ENCODE measurements at places on chromosomes 5 and 9.

DNA sequence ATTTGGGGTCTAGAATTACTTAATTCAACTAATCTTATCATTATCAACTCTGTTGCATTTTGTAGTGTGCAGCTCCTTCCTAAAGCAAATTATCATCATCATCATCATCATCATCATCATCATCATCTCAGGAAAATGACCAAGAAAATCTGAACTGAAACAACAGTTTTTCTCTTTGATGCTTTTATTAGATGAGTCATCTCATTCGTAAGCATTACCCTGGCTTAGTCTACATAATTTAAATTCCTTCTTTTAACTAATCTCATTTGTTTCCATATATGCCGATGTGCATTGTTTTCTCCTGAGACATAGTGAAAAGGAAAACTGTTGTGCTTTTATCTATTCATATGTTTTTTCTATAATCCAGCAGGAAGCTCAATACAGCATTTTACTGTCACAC is 173.0 kb upstream of the PDE4D start:
- DNase-seq, result no peak

- DNase-seq, result no peak
These were observed 637 bp downstream of the CBY3 start for GRCh38 chr5:179680014-179680779.

DNA sequence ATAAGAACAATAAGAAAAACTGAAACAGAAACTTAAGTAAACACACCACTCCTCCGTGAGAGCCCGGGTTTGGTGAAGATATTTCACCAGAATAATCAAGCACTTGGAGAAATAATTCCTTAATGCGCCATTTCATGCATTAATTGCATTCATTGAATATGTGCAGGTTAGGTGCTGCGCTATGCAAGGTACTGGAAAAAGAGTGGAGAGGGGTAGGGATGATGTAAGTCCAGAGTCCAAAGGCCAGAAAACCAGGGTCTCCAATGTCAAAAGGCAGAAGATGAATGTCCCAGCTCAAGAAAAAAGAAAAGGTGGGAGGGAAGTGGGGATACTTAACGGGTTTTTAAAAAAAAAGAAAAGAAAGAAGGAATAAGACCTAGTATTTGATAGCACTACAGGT is 669 bp upstream of the ZFP37 start:
- no peak for DNase-seq

GRCh38 chr5:132607095-132607494 is 50.3 kb downstream of the RAD50 start:
- no peak for DNase-seq

DNA sequence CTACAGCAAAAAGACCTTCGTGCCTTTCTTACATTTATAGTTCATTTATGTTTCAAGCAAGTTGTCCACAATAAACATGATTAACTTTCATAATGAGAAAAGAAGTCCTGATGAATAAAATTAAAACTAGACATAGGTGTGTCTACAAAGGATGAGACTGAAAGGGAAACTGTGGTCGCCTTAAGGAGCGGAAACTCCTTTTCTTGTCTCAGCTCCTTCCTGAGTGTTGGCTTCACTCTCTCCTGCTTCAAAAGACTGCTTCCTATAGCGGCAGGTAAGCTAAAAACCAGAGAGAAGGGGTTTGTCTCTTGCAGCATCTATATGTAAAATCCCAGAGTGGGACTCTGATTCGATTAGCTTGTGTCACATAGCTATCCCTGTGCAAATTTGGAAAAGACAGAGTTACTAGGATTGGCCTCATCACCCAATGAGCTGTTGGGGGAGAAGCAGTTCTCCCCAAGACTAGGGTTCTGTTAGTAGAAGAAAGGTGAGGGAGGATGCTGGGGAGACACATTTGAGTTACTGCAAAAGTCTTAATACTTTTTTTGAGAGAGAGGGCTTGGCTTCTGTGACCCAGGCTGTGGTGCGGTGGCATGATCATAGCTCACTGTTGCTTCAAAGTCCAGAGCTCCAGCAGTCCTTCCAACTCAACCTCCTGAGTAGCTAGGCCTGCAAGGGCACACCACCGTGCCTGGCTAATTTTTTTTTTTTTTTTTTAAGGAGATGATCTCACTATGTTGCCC is 16.8 kb upstream of the CTSL start:
- no peak for DNase-seq

DNA sequence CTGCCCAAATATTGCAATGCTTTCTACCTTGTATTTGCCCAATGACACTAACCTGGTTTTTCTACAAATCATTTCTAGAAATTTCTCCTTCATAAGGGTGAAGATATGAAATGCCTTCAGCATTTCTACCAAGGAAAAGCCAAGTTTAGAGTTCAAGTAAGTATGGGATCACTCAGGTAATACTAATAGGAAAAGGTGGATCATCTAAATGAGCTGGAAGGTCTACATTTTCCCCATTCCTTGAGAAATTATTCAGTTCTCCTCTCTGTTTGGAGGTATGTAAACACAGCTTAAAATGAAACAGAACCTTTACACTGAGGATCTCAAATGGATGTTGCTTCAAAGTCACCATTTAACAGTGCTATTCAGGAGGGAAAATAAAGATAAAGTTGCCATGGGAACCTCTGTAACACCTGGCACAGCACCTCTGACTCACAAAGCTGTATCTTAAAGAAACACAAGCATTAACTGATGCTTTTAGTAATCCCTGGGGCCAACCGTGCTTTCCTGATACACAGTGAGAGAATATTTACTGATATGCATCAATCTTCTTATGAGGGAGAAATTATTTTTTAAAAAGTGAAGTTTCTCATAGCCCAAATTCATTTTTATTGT is 161.3 kb downstream of the DRD1 start:
- DNase-seq, result no peak

- DNase-seq, result no peak
These were observed 142.3 kb downstream of the SMARCA2 start for GRCh38 chr9:2157277-2158110.

DNA sequence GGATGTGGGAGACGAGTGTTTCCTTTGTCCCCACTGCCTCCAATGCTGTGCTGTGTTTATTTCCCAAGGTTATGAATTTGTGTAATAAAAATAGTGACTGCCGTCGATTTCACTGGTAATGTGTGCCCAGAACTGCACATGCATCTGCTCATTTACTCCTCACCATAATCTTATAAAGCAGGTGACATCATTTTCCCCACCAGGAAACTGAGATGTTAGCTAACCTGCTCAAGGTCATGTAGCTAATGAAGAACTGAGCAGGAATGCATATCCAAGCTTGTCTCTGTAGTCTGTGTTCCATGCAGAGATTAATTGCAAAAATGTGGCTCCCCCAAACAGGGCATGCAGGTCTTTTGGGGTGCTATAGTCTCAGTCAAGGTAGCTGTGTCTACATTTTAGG is 224.4 kb downstream of the TENT4A start:
- no peak for DNase-seq

DNA sequence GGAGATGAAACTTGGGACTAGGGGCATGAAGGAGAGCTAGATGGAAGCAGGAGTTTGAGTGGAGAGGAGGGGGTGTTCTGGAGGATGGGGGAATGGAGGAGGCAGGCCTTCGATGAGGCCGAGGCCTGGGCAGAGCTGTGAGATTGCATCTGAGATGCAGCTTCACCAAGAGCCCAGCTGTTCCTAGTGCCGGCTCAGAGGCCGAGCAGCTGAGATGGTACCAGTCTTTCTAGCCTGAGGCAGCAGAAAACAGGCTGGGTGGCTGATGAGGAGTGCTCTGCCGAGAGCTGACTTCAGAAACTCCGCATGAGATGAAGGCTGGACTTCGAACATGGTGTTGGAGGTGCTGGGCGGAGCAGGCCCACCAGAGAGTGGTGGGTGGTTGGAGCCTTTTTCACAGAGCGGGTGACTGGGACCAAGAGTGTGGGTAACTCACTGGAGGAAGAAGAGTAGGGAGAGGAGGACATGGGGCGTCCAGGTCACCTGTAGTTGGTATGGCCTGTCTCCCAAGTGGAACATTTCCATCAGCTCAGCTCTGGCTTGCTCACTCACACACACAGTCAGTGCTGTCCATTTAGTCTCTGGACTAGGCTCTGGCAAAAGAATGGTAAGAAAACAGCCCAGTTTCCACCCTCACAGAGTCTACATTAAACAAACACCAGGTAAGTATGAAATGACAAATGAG is 54.7 kb downstream of the TMOD1 start:
- no peak for DNase-seq

- DNase-seq, result no peak
These were observed 4.0 kb downstream of the GADD45G start for GRCh38 chr9:89608641-89609335.

- DNase-seq, result no peak
These were observed 189.1 kb upstream of the IL12B start for GRCh38 chr5:159519365-159519764.

DNA sequence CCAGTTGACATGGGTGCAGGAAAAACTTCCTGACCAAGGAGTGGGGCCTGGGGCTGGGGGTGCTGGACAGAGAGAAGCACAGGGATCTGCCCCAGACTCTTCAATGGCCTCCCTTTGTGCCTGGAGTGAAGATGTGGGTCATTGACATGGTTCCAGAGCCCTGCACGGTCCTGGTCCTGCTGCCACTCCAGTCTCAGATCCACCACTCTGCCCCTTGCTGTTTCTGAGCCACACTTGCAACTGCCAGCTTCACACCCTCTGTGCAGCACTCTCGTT is 10.1 kb downstream of the PIP5K1B start:
- no peak for DNase-seq

GRCh38 chr9:89887286-89887685 is 282.5 kb downstream of the GADD45G start:
- no peak for DNase-seq

DNA sequence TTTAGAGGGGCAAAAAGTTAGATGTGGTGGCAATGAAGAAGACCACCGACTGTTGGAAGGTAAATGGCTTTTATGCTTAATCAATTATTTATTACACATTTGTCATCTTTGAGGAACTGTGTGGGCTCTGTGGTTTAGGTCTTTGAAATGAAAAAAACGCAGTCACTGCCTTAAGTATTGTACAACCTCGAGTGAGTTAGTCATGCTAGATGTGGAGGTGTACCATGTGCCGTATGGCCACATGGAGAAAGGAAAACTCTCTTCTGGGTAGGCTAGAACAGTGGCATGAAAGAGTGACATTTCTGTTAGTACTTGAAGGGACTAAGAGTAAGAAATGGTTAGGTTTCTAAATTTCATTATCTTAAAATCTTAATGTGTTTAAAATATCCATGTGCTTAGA is 166.1 kb downstream of the HACD4 start:
- DNase-seq, result no peak

DNA sequence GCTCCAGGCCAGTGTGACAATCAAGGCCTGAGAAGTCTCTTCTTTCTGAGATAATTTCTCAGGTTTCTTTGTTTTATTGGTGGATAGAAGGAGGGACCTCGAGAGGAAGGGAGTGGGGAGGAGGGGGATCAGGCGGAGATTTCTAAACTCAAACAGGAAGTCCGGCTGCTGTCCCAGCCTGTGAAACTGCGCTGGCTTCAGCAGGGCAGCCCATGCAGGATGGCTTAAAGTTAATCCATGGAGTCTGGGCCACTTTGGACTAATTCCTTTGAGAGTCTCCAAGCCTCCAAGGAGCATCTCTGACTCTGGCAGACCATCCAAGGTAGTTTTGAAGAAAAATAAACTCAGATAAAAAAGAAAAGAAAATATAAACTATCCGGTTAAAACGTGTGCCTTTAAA is 378.5 kb downstream of the MLLT3 start:
- DNase-seq, result no peak

DNA sequence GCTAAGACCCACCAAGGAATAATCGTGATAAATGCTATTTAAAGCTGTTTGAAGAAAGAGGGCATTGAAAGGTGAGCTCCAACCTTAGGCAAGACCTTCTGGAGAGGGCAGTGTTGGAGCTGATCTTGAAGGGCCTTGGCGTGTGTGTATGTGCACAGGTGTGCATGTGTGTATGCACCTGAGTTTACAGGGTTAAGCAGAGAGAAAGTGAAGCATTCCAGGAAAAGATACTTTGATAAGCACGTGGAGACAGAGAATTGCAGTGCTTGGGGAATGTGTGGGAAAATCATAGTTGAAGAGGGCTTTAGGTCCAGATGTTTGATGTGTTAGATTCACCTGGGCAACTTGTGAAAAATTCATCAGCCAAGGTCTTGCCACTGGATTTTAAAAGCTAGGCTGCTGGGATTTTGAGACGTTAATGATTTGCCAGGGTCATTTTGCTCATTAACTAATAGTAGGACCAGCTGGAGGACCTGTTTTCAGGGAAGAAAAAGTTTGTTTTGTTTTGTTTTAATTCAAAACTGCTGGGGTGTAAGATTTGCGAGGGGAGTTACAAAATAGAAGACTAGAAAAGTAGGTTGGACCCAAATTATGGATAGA is 78.3 kb upstream of the ANKRD55 start:
- no peak for DNase-seq

GRCh38 chr5:57315941-57316340 is 142.1 kb downstream of the GPBP1 start:
- no peak for DNase-seq

- no peak for DNase-seq
These were observed 51.0 kb upstream of the IL17B start for GRCh38 chr5:149429839-149430721.

GRCh38 chr9:133253268-133253667 is 21.7 kb downstream of the ABO start:
- DNase-seq, result no peak

- no peak for DNase-seq
These were observed 51.7 kb downstream of the FBXW11 start for GRCh38 chr5:171954721-171955120.

DNA sequence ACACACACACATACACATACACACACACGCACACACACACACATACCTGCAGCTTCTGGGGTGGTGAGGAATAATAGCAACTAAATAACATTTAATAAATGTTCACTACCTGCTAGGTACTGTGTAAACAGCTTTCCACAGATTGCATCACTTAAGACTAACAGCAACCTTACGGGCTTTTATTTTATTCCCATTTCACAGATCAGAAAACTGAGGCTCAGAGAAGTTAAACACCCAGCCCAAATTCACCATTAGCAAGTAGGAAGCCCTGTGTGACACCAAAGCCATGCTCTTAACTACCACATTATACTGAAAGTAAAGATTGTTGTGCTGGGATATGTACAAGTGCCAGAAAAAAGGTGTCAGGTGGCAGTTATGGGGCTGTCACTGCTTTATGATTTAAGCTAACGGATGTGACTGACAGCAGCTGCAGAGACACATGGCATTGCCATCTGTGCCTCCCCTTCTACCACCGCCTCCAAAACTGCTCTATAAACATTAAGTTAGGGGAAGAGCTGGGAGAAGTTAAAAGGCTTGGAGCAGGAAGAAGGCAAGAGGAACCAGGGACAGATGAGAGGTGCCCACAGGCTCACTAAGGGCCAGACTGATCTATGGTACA is 13.6 kb downstream of the MTMR12 start:
- DNase-seq, result no peak

- DNase-seq, result no peak
These were observed 6.3 kb upstream of the NR5A1 start for GRCh38 chr9:124513376-124513994.

DNA sequence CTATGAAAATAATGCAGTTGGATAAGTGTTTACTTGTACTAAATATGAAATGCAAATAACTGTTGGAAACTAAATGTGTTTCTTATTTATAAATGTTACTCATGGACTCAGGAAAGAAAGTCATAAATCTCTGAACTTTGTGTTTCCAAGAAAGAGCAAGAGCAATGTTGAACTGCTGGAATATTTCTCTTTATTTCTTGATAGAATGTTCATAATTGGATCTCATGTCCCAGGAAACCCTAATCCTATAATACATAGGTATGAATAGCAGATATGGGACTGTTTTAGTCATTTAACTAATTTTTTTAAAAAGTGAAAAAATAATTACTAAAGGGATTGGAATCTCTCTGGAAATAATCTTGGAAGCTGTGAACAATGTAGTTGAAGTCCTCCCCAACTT is 245.0 kb upstream of the ACTBL2 start:
- DNase-seq, result no peak
